ENCODE measurements at places on chromosomes 2 and 18.

DNA sequence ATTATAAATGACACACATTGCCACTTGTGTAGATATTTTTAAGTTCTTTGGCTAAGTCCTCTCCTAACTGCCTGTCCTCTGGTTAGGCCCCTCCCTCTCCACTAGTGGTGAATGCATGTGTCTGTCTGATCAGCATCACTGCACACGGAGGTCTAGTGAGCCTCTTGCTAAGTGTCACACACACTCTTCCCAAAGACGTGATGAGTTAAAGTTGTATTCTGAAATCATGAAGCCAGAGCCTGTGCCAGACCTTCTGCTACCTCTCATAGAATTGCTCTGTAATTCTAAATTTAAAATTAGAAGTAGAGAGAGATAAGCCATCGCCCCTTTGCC is 41.3 kb downstream of the RALB start:
- DNase-seq = no peak

DNA sequence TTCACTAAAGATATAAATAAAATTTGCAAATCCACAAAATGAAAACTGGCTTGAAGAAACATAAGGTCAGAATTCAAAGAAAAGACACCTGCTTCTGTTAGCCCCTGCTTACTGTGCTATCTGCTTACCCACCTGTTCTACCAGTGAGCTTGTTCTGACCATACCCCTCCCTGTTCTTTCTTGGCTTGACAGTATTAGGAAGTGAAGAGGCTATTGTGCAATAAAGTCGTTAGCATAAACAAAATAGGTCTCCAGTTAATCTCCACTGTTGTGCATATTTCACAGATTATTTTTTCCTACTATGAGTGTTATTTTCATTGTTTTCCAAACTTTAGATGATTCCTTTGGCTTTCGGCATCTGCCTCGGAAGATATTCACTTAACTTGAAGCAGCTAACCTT is 322.1 kb downstream of the CCDC85A start:
- no peak for DNase-seq

DNA sequence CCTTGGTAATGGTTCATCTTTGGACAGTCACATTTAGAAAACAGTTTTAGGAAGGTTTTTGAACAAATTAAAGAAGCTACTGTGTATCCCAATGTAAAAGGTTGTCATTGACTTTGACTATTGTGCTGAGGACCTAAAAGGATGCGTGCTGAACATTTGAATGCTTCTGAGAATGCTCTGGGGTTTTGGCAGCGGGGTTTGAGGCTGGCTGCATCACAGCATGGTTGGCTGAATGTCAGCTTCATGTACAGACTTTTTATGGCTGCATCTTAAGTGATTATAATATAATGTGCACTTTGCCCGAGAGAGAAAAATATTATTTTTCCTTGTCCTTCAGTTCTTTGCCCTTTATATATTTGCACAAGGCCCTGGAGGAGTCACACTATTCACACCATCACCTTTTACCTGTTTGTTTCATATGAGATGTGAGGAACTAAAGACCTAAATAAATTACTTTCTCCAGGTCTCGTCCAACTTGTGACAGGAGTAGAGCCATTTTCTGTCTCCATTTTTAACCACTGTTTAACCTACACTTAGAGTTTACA is 125.9 kb downstream of the CCDC85A start:
- no peak for DNase-seq

GRCh38 chr2:195473862-195474261 is 183.2 kb upstream of the SLC39A10 start:
- no peak for DNase-seq

GRCh38 chr2:240735476-240735875 is 43.8 kb downstream of the AQP12A start:
- DNase-seq = no peak

DNA sequence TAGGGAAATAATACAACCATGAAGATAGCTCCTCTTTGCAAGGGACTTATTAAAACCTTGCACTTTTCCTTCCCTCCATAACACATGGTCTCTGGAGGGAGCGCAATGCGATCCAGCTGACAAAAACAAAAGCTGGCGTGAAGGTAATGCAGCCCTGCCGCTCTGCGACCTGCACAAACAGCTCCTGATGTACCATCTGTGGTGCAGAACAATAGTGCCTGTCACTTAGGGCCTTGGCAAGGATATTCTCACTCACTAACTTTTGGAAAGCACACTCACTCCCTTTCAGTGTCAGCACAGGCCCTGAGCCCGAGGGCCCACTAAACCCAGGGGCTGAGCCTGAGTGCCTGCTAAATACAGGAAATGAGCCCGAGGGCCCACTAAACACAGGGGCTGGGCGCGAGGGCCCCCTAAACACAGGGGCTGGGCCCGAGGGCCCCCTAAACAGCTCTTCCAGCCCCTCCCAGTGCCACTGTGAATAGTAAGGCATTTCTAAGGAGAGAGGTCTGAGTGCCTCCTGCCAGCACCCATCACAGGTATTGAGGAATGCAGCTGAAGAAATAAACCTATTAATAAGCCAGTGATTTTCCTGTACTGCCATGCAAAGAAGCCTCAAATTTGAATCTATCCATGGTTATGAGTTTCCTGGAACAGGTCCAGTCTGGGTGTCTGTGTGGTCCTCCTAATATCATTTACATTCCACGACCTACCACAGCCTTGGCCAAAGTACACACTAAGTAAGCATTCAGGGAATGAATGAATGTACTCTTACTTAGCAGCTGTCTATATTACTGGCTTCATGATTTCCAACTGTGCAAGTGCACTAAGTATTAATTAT is 9.3 kb downstream of the L3MBTL4 start:
- DNase-seq = no peak
